ENCODE measurements at places on chromosomes 6 and 20.

DNA sequence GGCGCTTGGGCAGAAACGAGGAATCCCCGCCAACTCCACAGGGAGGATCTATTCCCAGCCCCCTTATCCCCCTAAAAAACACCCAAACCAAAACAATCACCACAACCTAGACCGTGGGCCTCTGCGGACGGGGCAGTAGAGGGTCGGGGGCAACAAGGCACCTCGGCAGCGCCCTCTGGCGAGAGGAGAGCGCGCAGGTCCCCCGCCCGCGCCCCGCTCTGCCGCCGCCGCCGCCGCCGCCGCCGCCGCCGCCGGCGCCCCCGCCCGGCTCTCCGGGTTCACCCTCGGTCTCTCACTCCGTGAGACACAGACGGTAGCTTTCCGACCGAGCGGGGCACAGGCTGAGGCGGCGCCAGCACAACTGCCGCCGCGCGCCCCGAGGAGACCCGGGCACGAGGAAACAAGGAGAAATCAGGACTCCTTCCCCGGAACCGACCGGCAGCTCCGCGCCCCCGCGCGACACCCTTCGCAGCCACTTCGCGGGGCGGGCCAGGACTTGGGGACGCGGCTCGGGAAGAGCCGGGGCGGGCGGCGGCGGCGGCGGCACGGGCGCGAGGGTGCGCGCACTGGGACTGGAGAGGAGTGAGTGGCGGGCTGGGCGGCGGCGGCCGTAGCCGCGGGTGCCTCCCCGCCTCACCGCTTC, at the start of gene SLC35F1:
SLC35F1 (plus strand) TSS at position 307 of the 643 bp plus-strand sequence.
- DNase-seq = peak; percentile 69

DNA sequence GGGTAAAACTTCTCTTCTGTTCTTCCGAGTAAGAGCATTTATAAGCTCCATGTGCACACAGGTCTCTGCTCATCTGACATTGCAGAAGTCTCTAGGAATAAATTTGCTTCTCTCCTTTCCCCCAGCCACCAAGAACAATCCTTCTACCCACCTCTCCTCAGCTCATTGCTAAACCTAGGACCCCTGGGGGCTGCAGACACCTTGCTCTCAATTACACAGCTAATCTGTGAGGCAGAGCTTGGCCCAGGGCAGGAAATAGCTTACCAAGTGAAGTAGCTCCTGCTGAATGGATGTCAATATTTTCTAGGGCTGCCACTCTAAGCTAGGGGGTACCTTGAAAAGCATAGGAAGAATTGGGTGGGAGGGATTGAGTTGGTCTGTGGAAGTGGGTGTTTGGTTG, 44.0 kb downstream of the EIF2S2 start:
- no peak for DNase-seq

GRCh38 chr20:32858701-32859372, at the start of gene EFCAB8:
EFCAB8 (plus strand) TSS chr20:32858923; CDS start chr20:32863793, 4,870 bp downstream.
- DNase-seq = no peak

DNA sequence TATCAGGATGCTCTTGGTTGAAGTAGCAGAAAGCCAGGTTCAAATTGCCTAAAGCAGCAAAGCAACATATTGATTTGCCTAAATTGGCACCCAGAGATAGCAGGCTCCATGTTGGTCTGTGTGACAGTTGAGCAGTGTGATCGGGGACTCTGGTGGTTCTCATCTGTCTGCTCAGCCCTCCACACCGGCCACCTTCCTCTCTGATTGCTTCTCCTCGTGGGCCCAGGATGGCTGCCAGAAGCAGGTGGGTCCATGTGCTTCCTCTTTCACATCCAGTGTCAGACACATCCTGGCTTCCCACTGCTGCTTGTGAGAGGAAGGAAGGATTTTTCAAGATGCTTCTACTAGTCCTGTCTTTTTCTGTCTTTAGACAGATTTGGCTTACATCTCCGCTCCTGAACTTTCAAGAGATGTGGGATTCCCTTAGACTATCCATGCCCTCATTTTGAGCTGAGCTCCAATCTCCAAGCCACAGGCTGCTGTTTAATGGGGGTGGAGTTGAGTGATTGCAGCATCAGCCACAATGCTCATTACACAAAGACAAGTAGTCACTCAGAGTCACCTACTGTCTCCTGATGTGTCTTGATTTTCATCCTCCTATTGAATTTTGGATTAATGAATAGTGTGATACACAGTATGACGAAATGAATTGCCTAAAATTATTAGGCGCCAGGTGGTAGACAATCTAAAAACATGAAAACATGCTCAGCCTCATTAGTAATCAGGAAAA, 122.2 kb downstream of the ZDHHC14 start:
- DNase-seq = no peak

- peak; percentile 55 for DNase-seq
Measured at GRCh38 chr20:35307666-35308653, 15.7 kb upstream of the FAM83C start.

- DNase-seq = no peak
Measured at GRCh38 chr20:25025091-25025861, 32.7 kb downstream of the ACSS1 start.

GRCh38 chr6:41836022-41836659, 48.6 kb downstream of the TOMM6 start:
- no peak for DNase-seq

DNA sequence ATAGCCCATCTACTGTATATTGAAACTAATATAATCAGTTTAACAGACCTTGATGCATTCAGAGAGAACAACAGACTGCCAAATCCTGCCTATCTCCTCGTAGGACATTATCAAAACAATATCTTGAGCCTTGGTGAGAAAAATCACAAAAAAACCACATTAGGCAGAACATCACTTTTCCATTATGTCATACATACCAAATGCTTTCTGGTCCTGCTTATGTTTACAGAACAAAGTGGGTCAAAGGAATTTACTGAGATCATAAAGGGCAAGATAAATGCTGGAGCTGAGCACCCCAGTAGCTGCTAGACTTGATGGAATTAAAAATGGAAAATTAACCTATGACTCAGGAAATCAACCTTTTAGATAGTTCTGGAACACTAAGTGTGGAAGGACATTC, 195.3 kb upstream of the KCNK16 start:
- no peak for DNase-seq

DNA sequence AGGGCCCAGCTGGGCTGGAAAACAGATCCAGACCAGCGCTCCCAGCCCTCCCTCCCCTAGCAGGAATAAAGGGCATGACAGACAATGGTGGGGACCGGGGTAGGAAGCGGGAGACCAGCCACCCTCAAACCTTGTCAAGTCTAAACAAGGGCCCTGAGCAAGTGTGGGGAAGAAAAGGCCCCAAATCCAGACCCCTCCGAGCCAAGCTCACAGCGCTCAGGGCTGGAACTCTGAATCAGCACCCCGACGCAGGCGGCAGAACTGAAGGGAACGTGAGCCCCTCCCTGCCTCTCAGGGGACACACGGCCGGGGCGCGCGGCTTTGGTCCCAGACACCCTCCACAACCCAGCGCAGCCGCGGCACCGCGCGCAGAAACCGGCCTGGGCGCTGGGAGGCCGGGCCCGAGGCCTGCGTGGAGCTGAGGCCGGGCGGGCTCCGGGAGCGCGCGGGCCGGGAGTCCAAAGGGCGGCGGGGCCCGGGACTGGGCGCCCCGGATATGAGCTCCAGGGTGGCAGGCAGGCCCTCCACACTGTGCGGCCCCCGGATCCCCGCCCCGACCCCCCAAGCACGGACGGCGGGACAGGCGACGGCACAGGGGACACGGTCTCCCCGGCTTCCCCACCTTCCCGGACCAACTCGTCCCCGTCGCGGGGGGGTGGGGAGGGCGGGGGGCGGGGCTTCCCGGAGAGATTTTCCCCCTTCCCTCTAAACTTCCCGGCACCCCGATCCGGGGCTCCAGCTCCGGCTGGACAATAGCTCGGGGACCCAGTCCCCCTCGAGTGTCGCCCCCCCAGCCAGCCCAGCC, 641 bp downstream of the TEAD3 start:
- no peak for DNase-seq

GRCh38 chr6:163092876-163093275, 321.6 kb upstream of the QKI start:
- DNase-seq = no peak

DNA sequence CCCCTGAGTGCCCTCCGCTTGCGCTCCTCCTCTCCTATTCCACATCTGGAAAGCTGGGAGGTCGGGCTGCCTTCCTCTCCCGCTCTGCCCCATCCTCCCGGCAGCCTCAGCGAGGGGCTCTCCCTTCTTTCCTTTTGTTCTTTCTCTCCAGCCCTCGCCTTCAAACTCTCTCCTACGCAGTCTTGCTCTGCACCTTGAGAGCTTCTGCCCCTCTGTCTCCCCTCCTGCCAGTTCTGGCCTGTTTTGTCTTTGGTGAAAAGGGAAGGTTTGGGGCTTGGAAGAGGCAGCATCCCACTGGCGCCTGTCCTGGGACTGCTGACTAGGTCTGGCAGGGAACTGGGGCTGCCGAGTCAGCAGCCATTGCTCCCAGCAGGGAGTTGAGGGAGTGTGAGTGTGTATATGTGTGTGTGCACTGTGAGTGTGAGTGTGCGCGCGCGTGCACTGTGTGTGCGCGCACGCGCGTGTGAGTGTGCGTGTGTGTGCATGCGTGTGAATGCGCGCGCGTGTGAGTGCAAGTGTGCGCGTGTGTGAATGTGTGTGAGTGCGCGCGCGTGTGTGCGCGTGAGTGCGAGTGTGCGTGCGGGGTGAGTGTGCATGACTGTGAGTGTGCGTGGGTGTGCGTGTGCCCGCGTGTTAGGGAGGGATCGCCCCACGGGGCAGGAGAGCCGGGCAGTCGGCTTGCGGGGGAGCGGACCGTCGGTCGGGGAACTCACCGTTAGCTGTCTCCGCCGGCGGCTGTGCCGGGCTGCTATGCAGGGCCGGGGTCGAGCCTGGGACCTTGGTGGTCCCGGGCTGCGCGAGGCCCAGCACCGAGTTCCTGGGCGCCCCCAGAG, 523 bp downstream of the CPXM1 start:
- peak; percentile 15 for DNase-seq

DNA sequence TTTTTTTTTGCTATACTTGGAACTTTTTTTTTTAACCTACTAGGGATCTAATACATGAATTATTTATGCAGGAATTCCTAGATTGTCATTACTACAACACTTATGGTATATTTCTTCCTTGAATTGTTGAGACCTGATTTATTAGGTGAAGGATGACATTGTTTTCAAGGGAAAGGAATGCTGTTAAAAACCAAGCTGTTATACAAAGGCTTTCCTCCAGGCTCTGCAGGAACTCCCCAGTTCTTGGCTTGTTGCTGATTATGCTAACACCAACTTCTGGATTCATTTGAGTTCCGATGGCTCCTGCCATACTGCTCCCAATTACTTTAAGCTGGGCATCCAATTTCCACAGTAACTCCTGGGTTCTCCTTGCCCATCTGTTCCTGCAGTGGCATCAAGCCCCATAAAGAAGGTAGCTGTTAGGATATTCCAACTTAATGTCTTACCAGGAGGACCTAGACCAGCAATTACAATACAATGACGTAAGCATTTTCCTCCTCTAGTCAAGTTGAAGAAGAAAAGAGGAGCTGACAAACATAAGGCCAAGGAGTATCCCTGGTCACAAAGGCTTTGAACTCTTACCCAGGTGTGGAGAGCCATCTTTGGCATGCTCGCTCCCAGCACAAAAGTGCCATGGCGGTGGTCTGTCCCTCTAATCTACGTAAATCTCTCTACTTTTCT, 215.9 kb upstream of the AGPAT4 start:
- DNase-seq = no peak

DNA sequence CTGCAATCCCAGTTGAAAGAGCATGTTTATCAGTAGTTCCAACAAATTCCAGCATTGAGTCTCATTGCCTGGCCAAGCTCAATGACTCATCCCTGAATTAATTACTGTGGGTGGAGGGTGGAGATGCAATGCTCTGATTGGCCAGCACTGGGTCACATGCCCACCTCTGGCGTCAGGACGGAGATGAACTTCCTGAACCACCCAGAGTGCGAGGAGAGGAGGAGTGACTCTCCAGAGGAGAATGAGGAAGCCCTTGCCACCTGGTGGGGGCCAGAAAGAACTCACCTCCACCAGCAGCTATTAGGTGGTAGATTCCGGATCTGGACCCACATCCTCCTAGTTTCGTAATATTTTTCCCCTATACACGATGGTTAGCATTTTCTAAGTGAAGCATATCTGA, 283.9 kb downstream of the TBC1D7 start:
- DNase-seq = no peak
